ENCODE measurements at places on chromosomes 2 and 18.

DNA sequence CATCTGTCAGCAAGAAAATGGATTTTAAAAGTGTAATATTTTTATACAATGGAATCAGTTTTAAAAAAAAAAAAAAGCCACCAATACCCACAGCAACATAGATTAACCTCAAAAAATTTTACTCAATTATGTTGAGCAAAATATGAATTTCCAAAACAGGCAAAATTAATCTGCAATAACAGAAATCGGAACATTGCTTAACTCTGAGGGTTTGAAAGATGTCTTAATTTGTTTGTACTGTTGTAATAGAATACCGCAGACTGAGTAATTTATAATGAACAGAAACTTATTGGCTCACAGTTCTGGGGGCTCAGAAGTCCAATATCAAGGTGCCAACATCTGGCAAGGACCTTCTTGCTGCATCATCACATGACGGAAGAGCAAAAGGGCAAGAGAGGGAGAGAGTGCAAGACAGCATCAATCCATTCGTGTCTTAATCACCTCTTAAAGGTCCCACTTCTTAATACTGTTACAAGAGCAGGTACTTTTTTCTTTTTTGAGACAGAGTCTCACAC lies 31.8 kb upstream of the TNFAIP6 start:
- DNase-seq = no peak

DNA sequence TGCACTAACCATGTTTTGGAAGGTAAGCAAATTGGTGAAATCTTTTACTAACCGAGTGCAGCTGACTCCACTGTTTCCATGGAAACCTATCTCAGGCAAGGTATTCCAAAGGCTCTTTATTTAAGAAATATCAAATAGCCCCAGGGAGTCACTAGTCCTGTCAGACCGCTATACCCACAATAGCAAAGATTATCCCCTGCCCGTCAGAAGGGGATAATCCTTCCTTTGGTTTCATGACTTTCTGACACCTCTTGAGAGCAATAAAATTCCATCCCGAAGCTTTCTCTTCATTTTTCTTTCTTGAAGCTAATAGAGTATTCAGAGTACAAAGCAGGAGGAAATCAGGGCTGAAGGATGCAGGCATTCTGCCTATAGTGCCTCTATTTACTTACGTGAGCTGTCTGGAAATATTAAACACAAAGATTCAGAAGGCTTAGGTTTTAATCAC lies 34.7 kb upstream of the MAP2 start:
- DNase-seq = no peak

DNA sequence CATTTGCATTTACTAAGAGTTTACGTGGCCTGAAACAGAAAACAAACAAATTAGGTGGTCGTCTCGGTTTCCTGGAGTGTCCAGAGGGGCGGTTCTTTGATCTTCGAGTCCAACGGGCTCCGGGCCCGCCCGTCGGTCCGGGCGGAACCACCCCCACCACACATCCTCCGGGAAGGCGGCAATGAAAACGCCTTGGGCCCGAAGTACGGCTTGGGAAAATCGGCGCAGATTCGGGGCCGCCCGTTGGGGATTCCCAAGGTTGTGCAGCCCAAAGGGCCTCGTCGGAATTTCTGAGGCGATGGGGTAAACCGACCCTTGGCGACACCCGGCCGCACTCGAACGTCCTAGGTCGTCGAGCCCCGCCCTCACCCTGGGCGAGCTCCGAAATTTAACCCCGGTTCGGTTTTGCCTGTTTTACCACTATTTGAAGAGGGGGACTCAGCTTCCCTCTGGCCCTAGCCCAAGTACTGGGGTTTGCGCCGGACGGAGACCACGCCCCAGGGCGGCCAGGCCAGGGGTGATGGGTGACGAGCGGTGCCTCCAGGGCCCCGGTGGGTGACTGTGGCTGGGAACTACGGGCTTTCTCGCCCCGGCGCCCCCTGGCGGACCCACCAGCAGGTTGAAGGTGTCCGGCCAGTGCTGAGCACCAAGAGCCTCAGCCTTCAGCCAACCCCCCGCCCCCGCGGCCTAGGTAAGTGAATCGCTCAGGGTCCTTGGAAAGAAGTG lies 1.9 kb upstream of the CFAP53 start:
- DNase-seq = peak; percentile 78

GRCh38 chr2:11158916-11159573 lies 3.8 kb downstream of the SLC66A3 start:
- no peak for DNase-seq

DNA sequence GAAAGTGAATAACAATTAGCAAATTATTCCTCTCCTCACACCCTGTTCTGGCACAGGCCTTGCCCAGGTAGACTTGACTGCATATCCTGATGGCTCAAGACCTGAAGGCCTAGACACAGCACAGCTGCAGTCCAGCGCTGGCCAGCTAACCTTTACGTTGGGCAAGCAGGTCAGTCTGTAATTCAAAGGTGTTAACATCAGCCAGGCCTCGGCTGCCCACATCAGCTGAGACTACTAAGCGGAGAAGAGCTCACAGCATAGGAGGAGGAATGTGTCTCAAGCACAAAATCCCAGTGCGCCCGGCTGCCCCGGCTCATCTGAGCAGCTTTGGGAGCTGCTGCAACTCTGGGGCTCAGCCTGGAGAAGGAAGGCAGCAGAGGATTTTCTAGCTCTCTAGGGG lies 33.5 kb upstream of the OTOF start:
- DNase-seq = no peak

GRCh38 chr2:181812106-181812743 lies 79.3 kb upstream of the ITPRID2 start:
- no peak for DNase-seq

DNA sequence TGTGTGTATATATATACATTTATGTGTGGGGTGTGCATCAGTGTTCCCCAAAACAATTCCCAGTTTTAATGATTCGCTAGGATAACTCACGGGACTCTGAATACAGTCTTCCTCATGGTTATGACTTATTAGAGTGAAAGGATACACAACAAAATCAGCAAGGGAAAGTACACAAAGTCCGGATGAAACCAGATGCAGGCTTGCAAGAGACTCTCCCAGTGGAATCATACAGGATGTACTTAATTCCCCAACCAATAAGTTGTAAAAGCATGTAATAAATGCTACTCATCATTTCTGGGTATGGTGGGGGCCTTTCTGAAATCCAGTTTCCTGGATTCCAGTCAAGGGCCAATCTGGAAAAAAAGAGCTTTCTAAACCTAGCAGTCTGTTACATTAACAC lies 654.1 kb upstream of the SYT4 start:
- no peak for DNase-seq

DNA sequence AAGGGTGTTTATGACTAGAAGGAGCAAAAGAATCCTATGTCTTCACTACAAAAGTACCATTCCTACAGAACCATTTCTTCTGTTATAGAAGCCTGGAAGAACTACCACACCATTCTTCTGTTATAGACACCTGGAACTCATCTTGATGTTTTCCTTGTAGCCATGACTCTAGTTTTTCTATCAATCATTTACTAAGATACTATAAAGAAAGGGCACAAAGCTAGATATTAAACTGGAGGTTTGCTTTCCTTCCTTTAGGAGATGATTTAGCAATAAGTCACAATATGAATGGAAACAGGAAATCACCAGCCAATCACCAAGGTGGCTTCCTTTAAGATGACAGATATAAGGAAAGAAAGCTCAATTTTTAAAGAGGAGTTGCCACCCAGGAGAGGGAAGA lies 100.3 kb upstream of the NEUROD1 start:
- DNase-seq = no peak

DNA sequence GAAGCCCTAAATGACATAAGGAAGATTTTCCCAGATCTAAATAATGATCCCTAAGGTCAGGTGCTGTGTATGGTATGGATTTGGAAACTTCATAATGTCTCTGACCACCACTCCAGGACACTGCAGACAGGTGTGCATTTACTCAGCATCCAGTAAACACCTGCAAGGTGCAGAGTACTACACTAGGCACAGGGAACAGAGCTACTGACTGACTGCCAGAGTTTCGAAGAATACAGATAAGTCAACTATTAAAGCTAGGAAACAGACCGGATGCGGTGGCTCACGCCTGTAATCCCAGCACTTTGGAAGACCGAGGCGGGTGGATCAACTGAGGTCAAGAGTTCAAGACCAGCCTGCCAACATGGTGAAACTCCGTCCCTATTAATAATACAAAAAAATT lies 65.0 kb downstream of the ATP8B1 start:
- no peak for DNase-seq

DNA sequence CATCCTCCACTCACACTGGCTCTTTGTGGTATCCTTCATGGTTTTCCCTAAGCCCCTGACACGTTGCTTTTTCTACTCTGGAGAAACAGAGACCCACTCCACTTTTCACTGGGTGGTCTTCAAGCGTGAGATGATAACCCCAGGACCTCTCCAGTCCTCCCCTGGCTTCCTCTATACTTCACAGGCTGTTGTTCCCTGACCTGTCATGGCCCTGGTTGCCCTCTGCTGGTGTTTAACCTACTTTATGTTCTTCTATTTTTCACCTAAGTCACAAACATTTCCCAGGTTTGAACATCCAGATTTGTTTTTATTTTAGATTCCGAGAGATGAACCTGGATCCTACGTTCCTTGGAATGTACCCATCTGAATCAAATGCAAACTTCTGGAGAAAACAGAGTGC lies 84.5 kb downstream of the AOX1 start:
- DNase-seq = no peak

DNA sequence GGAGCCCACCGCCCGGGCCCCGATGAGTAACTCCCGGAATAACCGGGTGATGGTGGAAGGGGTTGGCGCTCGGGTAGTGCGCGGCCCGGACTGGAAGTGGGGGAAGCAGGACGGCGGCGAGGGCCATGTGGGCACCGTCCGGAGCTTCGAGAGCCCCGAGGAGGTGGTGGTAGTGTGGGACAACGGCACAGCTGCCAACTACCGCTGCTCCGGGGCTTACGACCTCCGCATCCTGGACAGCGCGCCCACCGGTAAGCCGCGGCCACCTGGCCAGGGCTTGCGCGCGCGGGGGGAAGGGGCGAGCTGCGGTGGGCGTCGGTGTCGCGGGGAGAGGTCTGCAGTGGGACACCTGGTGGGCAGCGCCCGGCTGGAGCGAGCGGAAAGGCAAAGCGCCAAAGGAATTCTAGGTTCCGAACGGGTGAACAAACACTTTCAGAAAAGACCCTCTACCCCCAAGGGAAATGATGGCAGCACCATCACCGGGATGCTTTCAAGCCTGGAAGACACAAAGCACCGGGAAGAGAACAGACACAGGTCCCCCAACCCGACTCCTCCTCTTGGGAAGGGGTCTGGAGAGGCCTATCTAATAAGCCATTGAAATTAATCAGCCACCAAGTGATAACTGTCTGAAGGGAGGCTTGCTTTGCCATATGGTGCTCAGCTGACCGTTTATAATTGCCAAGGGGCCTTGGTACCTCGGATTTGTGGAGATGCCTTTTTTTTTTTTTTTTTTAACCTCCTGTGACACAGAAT lies 1.1 kb downstream of the MIB1 start:
- DNase-seq = peak; percentile 41

DNA sequence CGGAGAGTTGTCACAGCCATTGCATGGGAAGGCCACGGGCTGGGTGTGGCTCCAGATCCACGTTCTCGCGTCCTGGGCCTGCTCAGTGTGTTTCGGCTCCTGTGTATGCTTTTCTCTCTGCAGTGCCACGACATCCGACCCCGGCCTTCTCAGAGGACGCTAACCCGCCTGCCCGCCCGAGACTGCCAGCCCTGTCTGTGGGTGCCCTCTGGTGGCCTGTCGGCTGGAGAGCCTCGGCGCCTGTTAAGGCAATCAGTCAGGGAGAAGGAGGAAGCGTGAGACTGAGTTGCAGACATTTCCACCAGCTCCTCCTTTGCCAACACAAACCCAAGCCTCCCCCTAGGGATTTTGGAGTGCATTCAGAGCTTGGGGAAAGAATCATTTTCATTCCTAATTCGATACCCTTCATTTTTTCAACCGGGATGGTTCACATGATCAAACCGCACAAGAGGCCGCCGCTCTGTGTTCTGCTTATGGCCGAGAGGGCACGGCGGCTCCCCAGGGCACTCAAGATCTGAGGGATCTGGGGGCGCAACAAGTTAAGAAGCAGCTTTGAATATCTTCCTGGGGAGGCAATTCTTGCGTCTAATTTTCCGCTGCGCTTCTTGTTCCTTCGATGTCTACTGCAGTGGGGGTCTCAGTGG lies 37.5 kb upstream of the ZBTB7C start:
- peak; percentile 72 for DNase-seq

GRCh38 chr2:30968660-30969397 lies 161.6 kb upstream of the CAPN13 start:
- no peak for DNase-seq
